ENCODE measurements at places on chromosomes 6 and 20.

DNA sequence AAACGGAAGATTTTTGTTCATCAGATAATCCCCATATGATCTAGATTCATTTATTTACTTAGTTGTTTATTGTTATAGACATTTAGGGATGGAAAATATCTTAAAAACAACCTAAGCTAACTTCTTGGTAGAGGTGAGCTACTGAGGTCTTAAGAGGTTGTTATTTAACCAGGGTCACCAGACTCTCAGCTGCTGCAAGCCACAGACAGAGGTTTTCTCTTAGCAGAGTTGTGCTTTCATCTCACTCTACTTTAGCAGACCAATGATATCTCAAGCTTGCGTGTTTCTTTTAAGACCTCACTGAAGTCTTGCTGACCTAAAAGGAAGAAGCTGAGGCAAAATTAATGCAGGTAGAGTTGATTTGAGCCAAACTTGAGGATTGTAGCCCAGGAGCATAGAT, 43.6 kb downstream of the NCOA7 start:
- no peak for DNase-seq

- DNase-seq = no peak
Observed at GRCh38 chr20:59322081-59322480, 21.7 kb downstream of the EDN3 start.

DNA sequence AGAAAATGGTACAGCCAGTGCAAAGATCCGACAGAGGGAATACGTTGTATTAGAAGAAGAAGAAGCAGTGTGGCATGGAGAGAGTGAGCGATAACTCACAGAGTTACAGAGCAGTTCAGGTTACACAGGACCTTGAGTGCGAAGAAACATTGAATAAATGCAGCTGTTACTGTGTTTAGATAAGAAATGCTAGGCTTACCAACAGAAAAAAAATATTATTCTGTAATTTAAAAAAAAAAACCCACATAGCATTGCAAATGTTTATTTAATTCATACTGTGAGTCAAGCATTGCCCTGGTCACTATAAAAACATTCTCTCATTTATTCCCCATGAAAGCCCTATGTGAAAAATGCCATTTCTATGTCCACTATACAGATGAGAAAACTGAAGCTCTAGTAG, 373.4 kb upstream of the EPHA7 start:
- no peak for DNase-seq

DNA sequence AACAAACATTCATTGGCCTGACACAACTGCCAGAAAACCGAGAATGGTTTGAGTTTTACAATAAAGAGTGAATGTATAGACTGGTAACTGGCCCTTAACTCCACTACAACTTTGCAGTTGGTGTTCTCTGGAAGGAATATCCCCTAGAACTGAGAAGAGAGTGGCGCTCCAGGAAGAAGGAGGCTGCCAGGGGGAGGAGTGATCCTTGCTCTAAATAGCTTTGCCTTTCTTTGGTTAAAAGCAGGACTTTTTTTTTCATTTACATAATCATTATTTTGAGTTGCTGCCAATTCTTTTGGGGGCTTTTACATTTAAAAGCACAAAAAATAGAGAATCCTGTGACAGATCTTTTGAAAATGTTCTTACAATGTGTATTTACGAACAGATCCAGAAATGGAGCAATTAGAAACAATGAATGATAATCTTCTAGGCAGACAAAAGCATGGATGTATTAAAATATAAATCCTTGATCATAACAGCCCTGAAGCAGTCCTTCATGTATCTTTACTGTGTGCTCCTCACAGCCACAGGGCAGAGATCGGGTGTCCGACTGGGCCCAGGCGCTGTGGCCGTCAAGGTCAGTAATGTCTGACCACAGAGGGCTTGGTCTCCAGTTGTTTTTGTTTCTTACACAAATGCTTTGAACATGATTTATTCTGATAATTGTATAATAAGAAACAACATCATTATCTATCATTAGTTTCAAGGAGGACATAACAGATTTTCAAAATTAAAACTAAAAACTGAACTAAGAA, 612.2 kb downstream of the HDGFL1 start:
- DNase-seq = no peak

DNA sequence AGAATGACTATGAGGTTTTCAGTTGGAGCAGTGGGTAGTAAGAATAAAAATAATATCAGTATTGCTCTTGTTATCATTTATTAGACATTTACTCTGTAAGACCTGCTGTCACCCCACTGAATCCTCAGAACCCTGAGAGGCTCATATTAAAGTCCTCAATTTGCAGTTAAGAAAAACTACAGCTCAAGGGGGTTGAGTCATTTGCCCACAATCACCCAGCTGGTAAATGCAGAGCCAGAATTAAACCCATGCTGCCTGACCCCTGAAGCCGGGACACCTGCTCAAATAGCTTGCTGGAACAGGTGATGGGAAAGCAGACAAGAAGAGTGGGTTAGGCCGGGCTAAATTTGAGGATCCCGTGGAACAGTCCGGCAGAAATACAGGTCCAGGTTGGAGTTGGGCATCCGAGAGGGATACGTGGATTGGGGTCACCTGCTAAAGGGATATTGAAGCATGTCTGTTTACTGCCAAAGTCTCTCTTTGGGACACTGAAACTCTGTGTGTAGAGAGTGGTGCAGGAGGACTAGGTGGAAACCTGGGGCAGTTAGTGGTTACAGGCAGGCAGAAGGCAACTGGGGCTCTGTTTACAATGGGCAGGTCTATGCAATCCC, 344.1 kb downstream of the CDC5L start:
- no peak for DNase-seq

DNA sequence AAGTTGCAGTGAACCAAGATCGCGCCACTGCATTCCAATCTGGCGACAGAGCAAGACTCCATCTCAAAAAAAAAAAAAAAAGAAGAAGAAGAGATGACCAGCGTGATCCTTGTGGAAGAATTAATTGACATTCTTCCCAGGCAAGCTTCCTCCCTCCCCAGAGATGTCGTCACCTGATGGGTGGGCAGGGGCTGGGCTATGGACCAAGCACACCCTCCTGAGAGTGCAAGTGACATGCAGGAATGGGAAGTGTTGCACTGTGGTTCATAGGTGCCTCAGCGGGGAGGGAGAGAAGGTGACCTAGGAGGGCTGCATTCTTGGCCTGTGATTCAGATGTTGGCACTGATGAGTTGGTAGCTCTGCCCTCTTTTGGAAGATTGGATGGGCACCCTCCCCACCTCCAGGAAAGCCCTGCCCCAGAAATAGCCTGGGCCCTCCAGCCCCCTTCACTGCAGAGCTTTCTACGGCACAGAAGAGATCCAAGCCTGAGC, 37.8 kb downstream of the TAF8 start:
- DNase-seq = no peak

GRCh38 chr6:20816126-20816525, 281.9 kb downstream of the CDKAL1 start:
- no peak for DNase-seq

DNA sequence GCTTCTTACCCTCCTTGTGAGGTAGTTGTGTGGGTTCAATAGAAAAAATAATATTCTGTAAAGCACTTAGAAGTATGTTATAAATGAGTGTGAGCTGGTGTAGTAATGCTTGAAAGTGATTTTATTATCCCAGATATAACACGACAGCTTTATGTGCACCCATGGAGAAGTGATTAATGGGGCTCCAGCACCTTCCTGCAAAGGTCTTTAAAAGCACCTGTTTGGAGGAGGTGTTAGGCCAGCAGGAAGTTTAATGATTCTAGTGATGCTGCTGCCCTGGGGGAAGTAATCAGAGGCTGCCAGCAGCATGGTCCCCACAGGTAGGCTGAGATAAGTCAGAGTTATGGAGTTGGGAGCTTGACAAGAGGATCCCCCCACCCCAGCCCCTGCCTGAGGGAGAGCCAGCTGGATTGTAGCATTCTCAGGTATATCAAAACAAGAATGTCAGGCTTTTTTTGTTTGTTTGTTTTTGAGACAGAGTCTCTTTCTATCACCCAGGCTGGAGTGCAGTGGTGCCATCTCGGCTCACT, 166.3 kb downstream of the PHACTR1 start:
- no peak for DNase-seq

DNA sequence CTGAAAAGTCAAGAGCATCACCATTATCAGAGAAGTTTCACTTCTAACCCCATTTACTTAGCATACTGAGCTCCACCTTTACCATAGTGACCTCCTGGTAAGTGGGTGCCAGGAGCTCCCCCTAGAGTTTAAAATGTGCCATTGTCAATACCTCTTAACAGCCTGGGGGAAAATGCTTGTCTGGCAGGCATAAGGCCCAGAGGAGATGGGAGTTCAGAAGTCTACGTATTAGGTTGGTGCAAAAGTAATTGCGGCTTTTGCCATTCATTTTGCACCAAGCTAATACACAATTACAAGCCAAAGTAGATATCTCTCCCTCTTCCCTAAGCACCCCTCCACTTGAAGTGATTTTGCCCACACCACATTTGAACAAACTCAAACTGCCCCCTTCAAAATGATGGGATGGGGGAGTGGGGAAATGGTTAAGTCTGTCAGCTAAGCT, 919.0 kb downstream of the KIF16B start:
- DNase-seq = no peak

DNA sequence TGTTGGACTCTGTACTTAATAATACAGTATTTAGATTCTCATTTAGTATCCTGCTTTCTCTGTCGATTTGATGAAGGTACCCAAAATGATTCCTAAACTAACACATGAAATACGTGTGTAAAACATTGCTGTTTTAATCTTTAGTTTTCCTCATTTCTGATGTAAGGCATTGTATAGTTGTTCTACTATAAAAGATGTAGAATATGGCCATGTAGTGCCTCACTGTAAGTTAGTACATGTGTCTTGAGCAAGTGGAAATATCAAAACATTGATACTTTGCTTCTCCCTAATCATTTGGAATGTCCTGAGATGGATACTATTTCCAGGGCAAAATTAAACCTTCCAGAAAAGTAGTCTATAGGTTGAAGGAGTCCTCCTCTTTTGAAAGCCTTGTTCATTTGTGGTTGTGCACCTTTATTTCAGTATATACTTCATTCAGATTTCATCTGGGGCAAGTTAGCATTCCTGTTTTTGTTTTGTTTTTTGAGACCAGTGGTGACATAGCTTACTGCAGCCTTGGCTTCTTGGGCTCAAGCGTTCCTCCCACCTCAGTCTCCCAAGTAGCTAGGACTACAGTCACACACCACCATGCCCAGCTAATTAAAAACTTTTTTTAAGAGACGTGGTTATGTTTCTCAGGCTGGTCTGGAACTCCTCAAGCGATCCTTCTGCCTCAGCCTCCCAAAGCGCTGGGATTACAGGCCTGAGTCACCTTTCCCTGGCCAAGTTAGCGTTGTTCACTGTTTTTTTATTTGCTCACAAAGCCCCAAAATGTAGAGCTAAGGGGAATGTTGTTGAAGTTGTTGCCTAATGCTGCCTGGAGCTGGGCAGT, 11.6 kb downstream of the SRSF3 start:
- no peak for DNase-seq

GRCh38 chr20:34472246-34472925, 43.8 kb upstream of the DYNLRB1 start:
- DNase-seq = no peak

DNA sequence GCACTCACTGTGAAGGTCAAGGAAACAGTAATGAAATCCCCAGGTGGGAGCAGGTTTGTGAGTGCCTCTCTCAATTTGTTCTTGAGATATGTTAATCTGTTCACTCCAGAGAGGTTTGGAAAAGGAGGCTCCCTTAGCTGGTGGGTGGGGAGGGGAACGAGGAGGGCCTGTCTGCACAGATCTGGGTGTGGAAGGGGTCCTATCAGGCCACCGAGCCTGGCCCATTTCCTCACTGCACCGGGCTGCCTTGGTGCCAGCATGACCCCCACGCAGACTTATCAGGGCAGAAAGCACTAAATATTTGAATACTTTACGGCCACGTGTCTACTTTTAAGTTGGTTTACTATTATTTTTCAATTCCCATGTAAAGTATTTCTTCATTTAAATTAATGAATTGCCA, 8.3 kb downstream of the AGPAT4 start:
- no peak for DNase-seq

- no peak for DNase-seq
Observed at GRCh38 chr6:109186012-109186411, 90.7 kb downstream of the CEP57L1 start.

DNA sequence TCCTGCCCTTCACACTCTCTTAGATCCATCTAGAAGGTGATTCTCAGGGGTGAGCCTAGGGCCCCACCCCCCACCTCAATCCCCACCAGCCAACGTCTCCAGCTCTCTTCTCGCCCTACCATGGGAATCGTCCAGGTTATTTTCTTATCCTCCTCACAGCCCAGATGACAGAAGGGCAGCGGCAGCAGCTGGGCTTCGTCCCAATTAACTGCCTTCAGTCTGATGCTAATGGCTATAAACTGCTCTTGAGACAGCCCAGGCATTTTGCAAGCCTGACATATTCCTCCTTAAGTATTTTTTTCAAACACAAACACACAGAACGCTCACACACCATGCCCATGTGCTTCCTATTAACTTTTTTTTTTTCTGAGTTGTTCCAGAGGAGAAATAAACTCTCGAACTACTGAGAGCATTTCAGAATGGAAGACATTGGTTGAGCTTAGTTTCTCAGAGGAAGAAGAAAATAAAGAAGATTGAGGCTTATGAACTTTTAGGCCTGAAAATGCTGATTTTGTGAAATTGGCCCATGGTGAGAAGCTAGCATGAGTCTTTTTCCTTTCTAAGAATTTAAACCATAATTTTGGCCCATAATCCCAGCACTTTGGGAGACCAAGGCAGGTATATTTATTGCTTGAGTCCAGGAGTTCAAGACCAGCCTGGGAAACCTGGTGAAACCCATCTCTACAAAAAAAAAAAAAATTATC, 124.6 kb downstream of the EYA2 start:
- DNase-seq = no peak

DNA sequence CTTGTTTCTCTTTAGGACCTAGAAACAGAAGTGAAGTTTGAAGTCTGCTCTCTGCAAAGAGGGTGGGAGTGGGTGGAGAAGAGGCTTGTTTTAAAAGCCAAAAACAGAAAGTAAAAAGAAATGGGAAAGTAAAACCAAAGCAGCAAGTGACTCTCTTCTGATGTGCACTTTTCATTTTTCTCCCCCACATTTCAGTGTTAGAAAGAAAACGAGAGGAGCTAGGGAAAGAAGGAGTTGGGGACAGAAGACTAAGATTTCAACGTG, 1.3 kb downstream of the C6orf141 start:
- no peak for DNase-seq

DNA sequence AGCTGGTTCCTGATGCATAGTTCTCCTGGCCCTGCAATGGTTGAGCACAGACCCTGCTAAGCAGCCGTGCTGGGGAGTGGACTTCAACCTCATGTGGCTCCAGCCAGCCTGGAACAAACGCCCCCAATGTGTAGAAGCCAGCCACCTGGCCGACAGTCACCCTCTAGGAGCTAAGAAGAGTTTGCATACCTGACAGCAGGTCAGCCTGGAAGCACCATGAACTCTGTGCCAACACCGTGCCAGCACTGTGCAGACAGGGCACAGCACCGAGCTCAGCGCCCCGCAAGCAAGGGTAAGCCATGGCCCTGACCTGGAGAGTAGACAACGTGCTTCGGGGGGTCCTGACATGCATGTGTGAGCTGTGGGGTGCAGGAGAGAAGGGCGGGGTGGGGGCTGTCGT, 356.3 kb downstream of the ZFAND3 start:
- DNase-seq = no peak

DNA sequence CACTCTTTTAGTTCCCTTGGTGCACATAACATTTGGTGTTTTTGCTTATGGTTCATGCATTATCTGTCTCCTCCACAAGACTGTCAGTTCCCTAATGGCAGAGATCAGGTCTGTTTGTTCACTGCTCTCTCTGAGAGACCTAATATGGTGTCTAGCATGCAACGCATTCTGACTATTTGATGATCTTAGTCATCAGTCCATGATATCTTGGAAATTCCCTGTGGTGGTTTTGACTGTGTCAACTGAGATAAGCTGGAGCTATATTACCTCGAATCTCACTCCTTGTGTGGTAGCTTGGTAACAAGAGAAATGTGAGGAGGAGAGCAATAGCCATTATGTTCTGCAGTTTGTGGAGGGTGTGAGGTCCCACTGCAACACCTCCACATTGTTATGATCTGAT, 229.8 kb downstream of the FRK start:
- DNase-seq = no peak
